ENCODE measurements at places on chromosomes 7 and 10.

GRCh38 chr7:158588085-158588877 is 658 bp upstream of the PTPRN2 start:
- no peak for DNase-seq

- DNase-seq: no peak
Measured at GRCh38 chr10:45063591-45064231, 63.0 kb downstream of the ZNF22 start.

- DNase-seq: no peak
Measured at GRCh38 chr7:562374-562675, 42.7 kb upstream of the PDGFA start.

DNA sequence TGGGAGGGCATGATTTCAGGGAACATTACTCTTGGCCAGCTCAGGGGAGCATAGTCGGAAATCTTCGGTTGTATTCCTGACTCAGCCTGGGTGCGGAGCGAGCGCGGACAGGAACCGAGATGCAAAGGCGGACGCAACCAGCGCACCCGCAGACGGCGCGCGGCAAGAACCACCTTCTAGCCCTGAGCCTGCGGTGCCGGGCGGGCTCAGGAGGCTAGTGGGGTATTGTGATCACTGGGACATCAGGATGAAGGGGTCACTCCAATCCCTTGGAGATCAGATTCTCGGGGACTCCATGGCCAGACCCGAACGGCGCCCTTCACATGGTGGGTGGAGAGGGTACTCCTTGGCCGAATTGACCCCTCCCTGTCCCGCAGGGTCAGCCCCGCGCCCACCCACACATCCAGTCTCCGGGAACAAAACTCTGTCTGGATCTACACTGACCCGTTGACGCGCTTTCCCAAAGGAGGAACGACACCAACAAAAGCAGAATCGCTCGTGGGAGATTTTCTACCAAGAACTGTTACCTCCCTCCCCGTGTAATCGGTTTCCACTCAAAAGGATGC is 730.5 kb downstream of the ZWINT start:
- DNase-seq: no peak

DNA sequence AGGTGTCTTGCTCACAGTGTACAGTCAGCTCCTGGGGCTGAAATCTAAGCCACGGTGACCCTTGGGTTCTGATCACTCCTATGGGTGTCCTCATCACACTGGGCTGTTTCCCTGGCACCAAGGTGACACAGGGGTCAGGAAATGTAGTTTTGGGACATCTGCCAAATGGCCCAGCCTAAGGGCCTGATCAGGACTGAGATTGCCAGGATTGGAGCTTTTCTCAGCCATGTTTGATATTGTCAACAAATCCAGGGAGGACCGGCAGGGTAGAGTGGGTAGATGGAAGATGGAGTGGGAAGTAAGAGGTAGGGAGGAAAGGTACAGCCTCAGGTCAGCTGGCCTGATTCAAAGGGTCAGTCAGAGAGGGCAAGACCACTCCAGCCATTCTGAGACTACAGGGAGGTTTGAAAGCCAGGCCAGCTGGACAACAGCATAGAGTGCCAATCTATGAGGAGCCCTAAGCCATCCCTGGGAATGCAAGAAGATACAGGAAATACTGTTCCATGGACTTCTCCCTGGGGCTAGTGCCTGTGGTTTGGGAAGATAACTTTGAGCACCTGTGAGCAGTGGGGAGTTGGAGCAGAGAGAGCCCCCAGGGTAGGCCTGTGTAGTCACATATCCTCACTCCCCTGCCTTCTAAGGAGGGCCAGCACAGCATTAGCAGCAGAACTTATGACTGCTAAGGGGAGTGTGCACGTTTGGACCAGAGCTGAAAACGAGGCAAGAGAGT is 377.3 kb upstream of the ZMIZ1 start:
- no peak for DNase-seq

DNA sequence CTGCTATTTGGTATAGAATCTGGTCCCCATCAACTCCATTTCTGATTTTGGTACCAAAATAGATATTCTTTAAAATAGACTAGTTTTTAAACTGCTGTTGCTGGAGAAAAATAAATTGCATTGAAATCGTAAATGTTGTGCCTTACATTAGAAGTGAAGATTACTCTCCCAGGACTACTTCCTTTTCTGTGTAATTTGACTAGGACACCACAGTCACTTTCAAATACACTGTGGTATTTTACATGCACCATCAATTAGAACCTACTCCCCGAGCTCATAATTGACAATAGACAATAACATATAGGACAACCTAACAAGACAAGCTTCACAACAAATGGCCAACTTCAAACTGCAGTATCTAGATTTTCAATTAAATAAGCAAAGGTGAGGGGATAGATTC is 211.5 kb downstream of the DGKB start:
- no peak for DNase-seq

GRCh38 chr7:137443616-137444015 is 100.1 kb upstream of the PTN start:
- no peak for DNase-seq

DNA sequence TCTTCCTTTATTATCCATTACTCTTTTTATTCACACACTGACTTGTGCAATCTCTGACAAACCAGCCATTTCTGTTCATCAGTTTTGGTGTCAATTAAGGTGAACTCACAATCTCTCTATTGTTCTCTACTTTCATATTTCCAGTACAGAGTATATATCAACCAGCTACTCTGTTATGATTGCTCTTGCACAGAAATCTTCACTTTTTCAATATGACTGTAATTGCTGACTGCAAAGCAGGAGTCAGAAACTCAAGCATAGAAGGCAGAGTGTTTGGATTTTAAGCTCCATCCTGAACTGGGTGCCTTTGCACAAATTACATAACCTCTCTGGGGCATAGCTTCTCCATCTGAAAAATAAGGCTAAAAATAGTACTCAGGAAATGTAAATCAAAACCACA is 1042.0 kb downstream of the GRM8 start:
- no peak for DNase-seq

GRCh38 chr7:28192786-28193585 is 12.4 kb upstream of the JAZF1 start:
- DNase-seq: no peak

DNA sequence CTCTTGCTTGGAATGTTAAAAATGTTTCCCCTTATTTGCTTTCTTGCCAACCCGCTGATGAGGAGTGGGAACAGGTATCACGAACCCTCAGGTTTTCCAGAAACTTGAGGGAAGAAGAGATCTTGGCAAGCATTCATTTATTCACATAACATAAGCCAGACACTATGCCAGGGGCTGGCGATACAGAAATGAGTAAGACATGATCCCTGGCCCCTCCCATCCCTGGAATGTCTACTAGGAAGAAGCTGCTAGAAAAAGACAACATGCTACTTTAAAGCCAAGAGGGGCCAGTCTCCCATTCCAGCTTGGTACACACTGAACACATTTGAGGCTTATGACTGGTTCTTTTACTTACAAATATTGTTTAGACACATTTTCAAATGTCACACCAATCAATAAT is 26.4 kb downstream of the SLC35B4 start:
- no peak for DNase-seq

DNA sequence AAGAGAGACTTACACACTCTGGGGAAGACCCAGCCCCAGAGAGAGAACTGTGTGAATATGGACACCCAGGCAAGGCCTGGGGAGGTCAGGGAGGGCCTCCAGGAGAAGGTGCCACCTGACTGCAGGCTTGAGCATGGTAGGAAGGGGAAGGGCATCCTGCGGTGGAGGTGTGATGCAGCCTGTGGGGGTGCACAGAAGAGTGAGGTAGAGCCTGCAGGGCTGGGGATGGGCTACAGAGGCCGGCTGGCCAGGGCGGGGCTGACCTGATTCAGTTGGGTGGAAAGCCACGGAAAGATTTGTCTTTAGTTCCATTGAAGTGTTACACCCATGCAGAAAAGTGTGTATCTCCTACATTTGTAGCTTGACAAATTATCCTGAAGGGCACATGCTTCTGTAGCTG is 47.6 kb downstream of the ZMIZ1 start:
- DNase-seq: no peak

- DNase-seq: no peak
Measured at GRCh38 chr10:122659126-122659525, 40.5 kb downstream of the C10orf120 start.

DNA sequence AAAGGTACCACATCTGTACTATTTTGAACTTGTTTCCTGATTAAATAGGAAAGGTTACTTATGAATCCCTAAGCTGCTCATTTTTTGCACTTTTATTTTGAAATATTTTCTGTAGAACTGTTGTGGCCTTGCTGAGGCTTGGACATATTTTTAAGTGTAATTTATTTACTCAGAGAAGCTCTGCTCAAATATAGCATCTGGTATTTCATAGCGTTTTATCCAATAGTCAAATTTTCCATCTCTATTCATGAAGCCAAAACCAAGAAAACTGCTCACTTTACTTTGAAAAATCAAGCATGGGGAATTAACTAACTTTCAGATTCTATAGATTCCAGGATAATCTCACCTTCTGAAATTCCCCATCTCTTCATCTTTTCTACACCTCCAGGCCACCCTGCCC is 6.6 kb upstream of the FAM3C start:
- DNase-seq: no peak

DNA sequence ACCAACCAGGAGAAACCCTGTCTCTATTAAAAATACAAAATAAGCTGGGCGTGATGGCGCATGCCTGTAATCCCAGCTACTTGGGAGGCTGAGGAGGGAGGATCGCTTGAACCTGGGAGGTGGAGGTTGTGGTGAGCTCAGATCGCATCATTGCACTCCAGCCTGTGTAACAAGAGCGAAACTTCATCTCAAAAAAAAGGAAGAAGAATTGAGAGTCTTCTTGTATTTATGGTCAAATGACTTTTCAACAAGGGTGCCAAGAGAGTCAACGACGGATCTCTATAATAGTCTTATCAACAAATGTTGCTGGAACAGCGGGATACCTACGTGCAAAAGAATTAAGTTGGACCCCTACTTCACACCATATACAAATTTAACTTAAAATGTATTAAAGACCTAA is 21.6 kb upstream of the JAZF1 start:
- no peak for DNase-seq

DNA sequence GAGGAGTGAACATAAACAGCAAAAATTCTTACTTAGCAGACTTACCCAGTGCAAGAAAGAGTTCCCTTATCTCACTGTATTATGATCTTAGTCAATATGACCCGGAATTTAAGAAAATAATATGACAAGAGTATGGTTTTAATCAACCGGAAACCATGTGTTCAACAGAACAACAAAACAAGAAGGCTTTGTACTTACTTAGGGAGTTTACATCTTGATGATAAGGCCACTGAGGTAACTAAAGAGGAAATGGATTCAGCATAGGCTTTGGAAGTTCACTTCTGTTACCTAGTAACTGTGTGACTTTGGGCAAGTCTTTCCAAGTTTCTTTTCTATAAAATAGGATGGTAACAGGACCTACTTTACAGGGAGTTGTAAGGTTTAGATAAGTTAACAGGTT is 7.4 kb upstream of the FAS start:
- no peak for DNase-seq

DNA sequence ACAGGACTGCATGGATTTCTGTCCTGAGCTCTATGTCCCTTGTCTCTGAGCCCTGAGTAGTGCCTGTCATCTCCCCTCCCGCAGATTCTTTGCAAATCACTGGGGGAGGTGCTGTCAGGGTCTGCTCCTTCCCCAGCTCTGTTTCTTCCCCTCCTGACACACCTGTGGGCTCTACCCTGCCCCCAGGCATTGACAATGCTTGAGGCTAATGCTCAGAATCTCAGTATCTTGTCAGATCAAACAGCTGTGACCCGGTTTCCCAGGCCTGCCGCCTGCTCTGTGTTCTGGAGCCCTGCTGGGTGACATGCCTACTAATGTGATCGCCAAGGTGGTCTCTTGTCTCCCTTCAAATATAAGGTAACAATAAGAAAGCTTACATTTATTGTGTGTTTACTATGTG is 209.0 kb downstream of the POU6F2 start:
- no peak for DNase-seq

DNA sequence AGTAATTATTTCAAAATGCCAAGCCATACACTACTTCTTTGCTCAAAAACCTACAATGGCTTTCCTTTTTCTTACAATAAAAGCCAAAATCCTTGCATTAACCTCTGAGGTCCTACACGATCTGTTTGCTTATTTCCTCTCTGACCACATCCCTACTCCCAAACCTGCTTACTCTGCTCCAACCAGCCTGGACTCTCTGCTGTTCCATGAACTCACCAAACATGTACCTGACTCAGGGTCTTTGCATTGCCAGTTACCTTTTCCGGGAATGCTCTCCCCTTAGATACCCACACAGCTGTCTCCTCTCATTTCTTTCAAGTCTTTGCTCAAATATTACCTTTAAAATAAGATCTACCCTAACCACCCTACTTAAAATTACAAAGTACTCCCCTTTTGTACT is 2.3 kb downstream of the ABCB4 start:
- no peak for DNase-seq

DNA sequence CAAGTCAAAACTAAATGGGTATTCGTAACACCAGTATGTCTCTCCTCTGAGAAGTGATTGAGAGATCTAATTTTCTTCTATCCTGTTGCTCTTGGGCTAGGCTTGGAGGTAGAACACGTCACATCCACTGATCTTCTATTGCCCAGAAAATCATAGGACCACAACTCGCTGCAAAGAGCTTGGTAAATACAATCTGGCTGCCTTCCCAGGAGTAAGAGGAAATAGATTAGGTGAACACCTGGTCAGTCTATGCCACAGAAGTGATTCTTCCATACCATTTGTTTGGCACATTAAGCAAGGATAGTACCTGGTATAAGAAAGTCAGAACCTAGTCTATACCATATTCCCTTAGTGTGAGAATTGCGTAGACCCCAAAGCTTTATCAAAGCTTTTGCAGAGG is 129.3 kb upstream of the PHYHIPL start:
- DNase-seq: no peak

GRCh38 chr7:17633067-17633466 is 307.2 kb downstream of the SNX13 start:
- no peak for DNase-seq

DNA sequence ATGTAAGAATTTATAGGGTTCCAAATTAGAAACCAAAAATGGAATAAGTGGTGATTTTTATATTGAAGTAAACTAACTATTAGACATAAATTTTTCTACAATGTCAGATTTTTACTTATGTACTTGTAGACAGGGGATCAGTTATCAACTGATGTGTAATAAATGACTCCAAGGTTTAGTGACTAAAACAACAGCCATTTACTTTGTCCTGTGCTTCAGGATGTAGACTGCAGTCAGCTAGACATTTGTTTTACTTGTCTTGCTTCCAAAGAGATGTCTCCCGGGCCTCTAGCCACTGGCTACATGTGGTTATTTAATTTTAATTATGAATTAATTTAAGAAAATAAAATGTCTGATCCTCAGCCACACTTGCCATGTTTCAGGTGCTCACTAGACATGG is 249.7 kb upstream of the IGFBP3 start:
- no peak for DNase-seq

- no peak for DNase-seq
Measured at GRCh38 chr10:19046679-19047078, 1.9 kb upstream of the MALRD1 start.

- DNase-seq: no peak
Measured at GRCh38 chr10:96612055-96612830, 25.4 kb upstream of the TM9SF3 start.
